ENCODE measurements at places on chromosomes 6 and 20.

- DNase-seq = no peak
Measured at GRCh38 chr20:61115364-61116065, 136.5 kb upstream of the CDH4 start.

DNA sequence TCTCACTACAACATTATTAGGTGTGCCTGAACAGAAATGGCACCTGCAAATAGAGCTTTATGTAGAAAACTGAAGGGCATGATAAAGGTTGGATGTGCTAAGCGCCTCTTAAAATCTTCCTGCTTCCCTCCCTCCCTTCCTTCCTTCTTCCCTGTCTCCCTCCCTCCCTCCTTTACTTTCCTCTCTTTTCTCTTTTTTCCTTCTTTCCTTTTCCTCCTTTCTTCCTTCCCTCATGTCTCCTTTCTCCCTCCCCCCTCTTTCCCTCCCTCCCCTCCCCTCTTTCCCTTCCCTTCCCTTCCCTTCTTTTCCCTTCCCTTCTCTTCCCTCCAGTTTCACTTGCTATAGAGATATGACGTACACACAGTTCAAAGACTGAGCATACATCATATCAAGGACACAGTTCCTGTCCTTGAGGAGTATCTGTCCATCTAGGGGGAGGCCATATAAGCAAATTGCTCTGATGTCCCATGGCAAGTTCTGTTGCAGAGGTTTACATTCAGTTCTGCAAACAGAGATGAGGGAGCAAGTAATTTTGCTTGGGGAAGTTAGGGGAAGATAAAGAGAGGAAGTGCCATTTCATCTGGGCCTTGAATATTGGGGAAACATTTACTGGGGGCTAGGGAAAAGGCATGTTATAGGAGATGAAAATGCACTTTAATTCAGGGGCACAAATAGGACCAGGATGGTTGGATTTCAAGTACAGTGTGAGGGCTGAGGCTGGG lies 79.0 kb upstream of the EEF1E1 start:
- no peak for DNase-seq

- DNase-seq = peak; percentile 44
Measured at GRCh38 chr20:38152175-38152620, 12.9 kb downstream of the TGM2 start.

GRCh38 chr20:40986774-40987173 lies 41.8 kb upstream of the TOP1 start:
- DNase-seq = no peak

GRCh38 chr20:48294196-48294595 lies 508.9 kb upstream of the SULF2 start:
- DNase-seq = no peak

DNA sequence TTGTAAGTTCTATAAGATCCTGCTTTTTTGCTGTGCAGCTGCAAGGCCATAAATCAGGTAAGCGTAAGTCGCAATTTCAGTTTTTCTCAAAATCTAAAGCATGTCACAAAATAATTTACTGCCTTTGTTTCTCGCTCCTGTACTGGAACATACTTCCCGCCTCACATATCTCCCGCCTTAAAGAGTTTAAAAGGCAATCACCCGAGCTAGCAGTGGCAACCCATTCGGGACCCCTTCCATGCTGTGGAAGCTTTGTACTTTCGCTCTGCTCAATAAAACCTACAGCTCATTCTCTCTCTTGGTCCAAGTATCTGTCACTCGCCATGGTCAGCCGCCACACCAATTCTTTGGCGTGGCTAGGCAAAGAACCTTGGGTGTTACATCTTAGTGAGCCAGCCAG lies 34.0 kb downstream of the CEP85L start:
- DNase-seq = no peak

- no peak for DNase-seq
Measured at GRCh38 chr6:7110092-7110792, 2.5 kb downstream of the RREB1 start.

GRCh38 chr6:19312241-19312978 lies 524.8 kb upstream of the ID4 start:
- DNase-seq = peak; percentile 57

GRCh38 chr6:44122801-44123200 lies 4.5 kb downstream of the MRPL14 start:
- DNase-seq = no peak

DNA sequence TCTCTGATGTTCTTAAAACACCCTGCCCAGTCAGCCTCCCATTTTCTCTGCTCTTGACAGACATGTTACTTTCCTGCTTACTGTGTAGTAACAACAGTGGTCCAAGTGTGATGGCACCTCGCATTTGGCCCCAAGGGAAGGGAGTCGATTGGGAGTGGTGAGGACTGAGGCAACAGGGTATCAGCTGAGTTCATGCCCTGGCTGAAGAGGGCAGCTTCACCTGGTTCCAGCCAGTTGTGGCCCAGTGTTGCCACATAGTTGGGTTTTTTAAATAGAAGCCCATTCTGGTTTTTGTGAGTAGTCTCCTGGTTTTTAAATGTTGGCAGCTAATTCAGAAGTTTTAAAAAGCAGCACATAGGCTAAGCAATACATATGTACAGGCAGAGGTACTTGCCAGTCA lies 37.2 kb downstream of the ARFGEF2 start:
- no peak for DNase-seq

DNA sequence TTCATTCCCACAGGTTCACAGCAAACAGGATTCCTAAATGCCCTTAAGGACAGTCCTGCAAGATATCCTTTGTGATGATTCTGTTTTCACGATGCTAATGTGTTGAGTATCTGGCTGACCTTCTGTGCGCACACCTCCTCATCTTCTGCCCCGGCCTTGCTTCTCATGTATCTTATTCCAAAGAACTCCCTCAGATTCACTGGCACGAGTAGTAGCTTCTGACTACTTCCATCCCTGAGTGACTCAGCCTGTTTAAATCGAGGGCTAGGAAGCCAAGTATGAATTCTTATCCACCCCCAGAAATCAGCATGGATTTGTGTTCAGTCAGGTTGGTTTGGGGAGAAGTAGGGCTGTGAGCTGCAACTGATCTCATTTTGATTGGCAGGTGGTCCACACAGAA lies 190.2 kb upstream of the SNX9 start:
- no peak for DNase-seq

- DNase-seq = no peak
Measured at GRCh38 chr20:46637427-46638133, 13.7 kb downstream of the SLC13A3 start.

DNA sequence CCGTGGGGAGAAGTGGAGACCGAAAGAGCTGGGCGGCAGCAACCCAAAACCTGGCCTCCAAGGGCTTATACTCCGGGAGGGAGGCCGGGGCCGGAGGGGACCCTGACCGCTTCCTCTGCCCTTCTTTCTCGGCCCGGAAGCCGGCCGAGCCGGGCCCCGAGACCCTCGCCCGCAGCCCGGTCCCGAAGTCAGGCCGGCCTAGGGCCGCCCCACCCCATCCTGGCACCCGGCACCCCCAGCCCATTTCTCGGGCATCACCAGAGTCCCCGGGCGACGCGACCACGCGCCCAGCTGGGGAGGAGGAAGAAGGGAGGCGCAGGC lies 572 bp upstream of the ZDHHC14 start:
- DNase-seq = peak; percentile 43

GRCh38 chr6:137731600-137731959 lies 135.5 kb upstream of the TNFAIP3 start:
- no peak for DNase-seq

- no peak for DNase-seq
Measured at GRCh38 chr6:16836144-16836981, 75.1 kb upstream of the ATXN1 start.

DNA sequence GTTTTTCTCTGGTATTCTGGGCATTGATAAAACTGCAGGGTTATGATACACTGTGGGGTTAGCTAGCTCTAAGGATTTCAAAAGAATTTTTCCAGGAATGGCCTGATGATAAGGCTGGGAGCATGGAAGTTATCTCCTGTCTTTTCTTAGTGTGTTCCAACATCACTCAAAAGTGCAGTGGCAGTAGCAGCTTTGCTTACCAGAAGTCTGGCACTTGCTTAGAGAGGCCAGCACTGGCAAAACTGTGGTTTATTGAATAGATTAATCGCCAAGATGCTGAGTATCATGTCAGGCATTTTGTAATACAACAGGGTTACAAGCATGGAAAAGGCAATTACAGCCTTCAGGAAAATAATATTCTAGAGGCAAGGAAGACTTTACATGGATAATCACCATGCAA lies 719.5 kb upstream of the GJE1 start:
- DNase-seq = no peak

DNA sequence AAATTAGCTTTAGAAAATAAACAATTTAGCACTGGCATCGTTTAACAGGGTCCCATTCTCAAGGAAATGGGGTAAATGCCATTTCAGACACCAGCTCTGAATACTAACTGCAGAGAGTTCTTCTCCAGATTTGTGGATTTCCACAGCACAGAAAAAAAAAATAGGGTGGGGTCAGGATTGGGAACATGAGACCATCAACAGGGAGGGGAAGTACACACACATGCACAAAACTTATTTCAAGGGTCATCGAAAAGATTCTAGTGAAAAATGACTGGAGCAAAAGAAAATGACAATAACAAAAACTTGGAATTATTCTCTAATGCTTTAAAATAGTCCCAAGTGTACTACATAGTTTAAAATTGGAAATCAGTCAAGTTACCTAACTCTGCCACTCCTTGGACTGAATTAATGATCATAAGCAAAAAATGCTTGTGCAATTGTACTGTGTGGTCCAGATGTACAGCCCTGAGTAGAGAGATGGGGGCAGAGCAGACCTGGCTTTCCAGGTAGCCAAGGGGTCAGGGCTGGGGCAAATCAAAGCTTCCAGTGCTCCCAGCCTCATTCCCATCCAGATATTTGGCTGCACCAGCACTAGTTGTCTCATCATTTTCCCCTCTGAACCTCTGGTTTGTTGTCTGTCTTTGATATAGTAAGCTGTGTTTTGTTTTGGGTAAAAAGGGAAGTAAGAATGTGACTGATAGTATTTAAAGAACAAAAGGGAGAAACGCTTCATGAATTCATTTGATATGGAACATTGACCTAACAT lies 152.4 kb downstream of the SOBP start:
- no peak for DNase-seq

- DNase-seq = no peak
Measured at GRCh38 chr6:64539917-64540316, 904.3 kb downstream of the PHF3 start.

DNA sequence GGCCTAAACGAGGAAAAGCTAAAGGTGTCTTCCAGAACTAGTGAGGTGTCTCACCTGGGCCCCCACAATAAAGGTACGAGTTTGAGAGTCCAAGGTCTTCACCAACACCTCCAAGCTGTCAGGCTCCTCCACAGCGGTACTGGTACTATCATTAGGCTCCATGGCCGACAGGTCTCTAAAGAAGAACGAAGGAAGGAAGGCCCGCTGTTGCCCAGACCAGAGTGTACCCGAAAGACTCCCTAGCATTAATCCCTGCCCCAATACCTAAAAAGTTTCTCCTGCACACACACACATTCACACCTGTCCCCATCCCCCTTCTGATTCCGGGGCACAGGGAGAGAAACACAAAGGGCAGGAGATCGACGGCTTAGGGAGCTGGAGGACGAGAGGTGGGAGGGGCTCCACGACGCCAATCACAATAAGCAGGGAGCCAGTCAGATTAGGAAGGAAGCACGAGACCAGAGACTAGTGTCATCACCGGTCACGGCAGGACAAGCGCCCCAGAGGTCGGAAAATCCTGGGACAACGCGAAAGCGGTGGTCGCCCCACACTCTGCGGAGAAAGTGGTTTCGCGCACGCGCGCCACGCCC lies 764 bp downstream of the BAG6 start:
- DNase-seq = peak; percentile 83

- no peak for DNase-seq
Measured at GRCh38 chr20:63405102-63405730, 44.1 kb upstream of the CHRNA4 start.

GRCh38 chr6:151292974-151293687 lies 53.4 kb downstream of the AKAP12 start:
- DNase-seq = no peak

DNA sequence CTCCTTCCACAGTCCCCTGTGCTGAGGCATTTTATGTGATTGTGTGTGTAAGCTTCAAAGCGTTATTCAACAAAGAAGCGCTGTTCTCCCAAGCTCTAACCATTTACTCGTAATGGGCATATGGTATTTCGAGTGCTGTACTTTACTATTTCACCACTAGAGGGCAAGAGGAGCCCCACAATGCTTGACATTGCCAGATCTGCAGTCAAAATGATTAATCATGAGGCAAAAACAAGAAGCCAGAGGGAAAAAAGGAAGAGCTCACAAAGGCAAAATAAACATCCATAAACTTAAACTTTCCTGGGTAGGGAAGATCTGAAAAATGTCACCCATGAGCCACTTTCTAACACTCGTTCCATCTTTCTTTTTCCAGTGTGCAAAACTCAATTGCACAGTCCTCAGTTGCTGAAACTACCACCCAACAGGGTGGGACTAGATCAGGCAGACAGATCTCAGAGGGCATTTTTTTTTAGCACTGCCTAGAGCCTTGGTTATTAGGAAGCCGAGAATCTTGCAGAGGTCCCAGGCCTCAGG lies 215.0 kb upstream of the PLCB4 start:
- peak; percentile 80 for DNase-seq

DNA sequence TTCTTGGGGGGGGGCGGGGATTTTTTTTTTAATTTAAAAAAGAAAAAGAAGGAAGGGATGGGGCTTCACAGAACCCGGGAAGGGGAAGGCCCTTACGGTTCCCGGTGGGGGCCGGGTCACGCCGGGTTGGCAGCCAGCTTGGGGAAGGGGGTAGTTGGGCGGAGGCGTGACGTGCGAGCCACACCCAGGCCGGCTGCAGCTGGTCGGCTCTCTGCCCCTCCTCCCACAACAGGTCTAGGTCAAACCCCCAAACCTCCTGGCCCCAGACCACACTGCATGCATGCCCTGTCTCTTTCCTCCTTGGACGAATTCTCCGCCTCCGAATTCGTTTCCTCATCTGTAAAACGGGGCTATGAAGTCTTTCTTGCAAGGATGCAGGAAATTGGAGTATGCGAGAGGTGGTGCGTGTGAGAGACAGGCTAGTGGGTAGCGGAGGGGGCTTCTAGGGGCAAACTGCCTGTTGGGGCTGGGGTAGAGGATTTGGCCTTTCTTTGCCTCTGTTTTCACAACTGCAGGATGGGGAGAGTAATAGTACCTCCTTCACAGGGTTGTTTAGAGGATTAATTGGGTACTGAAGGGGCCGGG lies 828 bp downstream of the HCK start:
- peak; percentile 68 for DNase-seq

GRCh38 chr6:148999929-149000468 lies 253.2 kb downstream of the UST start:
- no peak for DNase-seq

All from iPS-NIHi11 (cell line).